ENCODE measurements at places on chromosomes 5 and 9.
A peak's percentile ranks its signal among the peaks of the same experiment; 100 is the strongest.

DNA sequence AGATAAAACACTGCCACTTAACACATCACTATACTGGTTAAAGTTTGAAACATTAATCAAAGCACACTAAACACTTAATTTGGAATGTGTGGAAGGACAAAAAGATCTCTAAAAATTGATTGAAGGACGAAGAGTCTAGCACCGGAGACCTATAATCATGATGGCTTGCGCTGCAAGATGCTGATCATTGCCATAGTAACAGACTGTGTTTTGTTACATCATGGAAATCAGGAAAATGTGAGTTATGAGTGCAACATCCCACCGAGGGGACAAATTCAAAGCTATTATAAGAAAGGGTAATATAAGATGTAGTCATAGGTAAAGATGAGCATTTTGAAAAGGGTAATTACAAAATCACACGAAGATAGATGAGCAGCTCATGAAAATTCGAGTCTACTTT, 278.8 kb upstream of the CTNND2 start:
- no peak for DNase-seq

GRCh38 chr5:52685566-52685965, 102.2 kb upstream of the ITGA1 start:
- no peak for DNase-seq

DNA sequence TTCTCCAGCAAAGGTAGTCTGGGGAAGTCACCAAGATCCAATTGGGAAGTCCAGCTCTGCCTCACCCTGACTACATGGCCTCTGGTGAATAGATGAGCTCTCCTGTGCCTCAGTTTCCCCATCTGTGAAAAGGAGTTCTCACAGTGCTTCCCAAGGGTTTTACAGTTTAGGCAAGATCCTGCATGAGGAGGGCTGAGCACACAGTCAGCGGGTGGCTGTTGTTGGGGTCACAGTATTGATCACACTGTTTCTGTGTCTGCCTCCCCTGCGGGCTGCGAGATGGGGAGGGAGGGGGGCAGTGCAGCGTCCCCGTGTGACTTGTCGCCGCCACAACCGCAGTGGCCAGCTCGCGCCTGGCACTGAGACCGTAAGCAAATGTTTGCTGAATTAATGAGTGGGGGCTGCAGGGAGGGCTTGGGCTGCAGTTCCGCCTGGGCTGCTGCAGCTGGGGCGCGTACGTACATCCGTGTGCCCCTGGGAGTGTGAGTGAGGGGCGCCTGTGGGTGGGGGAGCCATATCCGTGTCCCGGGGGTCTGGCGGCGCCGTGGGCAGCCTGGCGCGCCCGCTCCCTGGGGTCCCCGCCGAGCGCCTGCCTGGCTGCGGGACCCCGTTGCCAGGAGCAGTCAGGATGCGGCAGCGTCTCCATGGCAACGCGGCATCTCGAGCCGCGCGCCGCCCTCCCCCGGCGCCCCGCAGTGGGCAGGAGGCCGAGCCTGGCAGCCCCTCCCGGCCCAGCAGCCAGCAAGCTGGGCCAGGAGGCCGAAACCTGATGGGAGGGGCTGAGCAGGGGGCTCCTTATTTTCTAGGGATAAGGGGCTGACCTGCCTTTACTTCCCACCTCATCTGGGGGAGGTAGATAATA, 31.4 kb upstream of the PSD2 start:
- no peak for DNase-seq

GRCh38 chr9:14939378-14939777, 29.1 kb upstream of the FREM1 start:
- DNase-seq = no peak

GRCh38 chr5:167248257-167248656, 1043.2 kb upstream of the WWC1 start:
- DNase-seq = no peak

DNA sequence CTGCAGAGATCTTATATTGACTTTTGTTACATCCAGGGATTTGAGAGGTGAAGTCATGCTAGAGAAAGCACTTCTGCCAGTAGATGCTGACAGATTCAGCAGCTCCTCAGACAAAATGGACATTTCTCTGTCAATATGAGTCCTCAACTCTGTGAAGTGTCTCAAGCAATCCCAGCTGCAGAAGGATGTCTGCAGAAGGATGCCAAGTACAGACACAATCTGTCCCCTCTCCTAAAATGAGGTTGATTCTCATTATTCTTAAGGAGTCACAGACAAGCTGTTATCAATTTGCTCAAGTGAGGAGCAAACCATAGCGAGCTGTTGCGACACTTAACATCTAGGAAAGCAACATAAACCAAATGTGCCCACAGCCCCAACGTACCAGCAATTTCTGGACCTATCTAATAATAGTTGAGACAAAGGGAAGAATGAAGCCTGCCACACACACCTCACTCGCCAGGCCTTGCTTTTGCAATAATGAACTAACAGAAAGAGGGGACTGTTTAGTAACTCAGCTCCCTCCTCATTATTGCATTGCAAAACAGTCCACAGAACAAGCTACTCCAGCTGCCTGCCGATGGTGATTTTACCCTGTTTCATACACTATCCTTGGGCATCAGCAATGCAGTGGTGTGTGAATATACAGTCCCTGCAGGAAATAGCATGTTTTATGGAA, 364.2 kb upstream of the PDE4D start:
- DNase-seq = no peak

- no peak for DNase-seq
Measured at GRCh38 chr5:168693883-168694282, 114.7 kb upstream of the PANK3 start.

GRCh38 chr5:107893642-107894041, 222.9 kb upstream of the EFNA5 start:
- DNase-seq = no peak

DNA sequence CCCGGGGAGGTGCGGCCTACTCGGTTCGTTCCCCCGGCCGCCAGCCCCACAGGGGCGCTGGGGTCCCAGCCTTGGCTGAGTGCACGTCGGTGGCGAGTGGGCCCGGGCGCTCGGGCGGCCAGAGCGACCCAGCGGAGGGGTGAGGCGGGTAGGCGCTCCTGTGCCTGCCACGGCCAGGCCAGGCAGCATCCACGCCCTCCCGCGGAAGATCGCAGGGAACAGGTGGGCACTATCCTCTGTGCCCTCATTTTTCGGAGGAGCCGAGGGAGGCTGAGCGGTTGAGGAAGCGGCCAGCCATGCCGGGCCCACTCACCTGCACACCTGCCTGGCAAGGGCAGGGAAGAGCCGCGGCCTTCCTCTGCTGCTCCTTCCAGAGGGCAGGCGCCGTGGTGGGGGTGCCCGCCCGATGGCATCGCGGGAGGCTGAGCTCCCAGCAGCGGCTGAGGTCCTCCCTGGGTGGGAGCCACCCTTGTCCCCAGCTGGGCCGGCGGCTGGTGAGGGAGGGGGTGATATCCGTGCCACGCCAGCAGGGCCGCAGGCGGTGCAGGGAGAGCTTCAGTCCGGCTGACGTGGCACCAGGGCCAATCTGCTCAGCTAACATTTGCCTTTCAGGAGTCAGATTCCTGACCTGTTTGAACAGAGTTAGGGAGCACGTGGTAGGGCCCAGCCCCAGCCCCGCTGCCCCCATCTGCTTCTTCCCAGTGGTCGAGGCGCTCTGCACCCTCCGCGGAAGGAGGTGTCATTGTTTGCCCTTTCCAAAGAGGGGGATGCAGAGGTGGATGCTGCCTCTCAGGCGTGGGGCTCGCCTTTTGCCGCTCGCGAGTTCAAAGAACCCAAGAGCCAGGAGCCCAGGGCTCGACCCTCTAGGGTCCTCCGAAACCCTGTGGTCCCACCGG, 1.6 kb upstream of the SEC16A start:
- DNase-seq = no peak

- no peak for DNase-seq
Measured at GRCh38 chr5:68419637-68420452, 204.3 kb downstream of the PIK3R1 start.

GRCh38 chr5:17157294-17157693, 60.1 kb upstream of the BASP1 start:
- no peak for DNase-seq

DNA sequence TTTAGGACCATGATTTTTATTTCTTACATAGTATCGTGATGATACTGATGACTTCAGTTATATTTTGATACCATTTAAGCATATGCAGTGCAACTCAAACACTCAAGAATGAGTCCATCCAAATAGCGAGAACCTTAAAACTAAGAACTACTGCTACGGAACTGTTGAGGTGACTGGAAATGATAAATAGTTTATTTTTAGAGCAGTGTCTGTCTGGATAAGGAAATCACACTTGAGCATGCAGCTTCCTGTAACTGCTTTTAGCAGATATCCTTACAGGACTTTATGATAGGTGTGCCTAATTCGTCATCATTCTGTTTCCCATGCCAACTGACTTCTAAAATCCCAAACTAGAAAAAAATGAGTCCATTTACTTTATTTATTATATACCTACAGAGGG, 85.5 kb downstream of the ADGRV1 start:
- no peak for DNase-seq

DNA sequence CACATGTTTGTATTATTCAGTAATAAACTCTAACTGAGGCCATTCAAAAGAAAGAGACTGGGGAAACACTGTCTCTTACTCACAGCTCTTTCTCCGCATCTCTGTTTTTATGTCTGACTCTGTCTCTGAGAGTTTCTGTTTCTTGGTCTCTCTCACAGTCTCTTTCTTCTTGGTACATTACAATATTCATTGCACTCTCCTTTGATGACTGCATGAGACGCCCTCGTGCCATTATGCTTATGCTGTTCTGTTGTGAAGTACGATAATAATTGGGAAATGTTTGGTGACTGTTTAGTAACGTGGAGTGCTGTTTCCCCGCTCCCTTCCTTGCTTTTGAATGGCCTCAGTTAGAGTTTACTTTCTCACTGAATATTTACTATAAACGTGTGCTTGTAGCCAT, 25.3 kb upstream of the TLX3 start:
- DNase-seq = no peak

- no peak for DNase-seq
Measured at GRCh38 chr9:109969011-109969410, 189.0 kb downstream of the PALM2AKAP2 start.

DNA sequence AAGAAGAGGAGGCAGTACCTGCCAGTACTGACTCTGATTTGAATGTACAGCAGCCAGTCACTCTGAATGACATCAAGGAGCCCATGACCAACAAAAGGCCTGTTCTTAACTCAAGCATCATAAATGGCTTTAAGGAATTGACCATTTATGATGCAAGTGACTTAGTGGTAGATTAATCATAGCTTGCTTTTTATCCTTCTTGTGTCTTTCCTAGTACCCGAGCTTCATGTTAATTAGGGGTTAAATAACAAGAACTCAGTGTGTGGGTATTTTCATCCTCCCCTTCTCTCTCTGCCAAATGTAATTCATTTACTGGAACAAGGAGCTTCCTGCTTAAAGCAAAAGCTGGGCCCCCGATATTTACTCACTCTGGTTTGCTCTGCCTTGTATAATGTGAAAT, 146.5 kb downstream of the UNC13B start:
- DNase-seq = no peak

GRCh38 chr5:133581918-133582317, 30.4 kb downstream of the FSTL4 start:
- DNase-seq = no peak

GRCh38 chr5:173497685-173498084, 118.8 kb downstream of the BOD1 start:
- no peak for DNase-seq

GRCh38 chr5:147190331-147190730, 44.5 kb upstream of the STK32A start:
- no peak for DNase-seq

GRCh38 chr9:121494192-121494591, 5.5 kb downstream of the GGTA1 start:
- DNase-seq = peak; percentile 37

- DNase-seq = no peak
Measured at GRCh38 chr9:91155746-91156376, 205.9 kb downstream of the AUH start.

DNA sequence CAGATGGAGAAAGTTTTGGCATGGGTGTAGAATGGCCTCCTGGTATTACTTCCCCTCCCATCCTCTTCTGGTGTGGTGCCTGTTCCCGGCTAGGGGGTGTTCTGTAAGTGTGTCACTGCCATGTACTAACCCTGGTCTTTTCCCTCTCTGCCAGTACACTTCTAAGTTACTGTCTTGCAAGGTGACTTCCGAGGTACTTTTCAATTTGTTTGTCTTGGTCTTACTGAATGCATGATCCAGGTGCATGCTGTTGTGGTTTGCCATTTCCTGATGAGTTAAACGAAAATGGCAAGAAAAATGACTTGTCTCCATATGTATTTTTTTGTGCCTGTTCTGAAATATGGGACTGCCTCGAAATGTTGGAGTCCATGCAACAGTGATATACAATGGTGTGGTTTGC, 46.0 kb downstream of the C9orf152 start:
- DNase-seq = no peak

DNA sequence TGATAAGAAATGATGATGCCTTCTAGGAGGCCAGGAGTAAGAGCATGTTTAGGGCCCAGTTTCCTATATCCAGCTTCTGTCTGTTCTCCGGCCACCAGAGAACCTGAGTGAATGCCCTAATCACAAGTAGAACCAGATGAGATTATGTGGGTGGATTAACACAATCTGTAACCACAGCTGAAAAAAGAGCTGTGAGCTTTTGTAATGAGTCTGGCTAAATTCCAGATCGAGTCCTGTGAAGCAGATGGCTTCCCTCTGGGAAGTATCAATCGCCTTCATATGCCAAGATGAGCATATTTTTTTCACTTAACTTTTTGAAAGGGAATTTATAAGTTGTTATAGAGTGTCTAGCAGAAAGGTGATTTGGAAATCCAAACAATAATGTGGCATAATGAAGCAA, 99.8 kb downstream of the NNT start:
- DNase-seq = no peak

DNA sequence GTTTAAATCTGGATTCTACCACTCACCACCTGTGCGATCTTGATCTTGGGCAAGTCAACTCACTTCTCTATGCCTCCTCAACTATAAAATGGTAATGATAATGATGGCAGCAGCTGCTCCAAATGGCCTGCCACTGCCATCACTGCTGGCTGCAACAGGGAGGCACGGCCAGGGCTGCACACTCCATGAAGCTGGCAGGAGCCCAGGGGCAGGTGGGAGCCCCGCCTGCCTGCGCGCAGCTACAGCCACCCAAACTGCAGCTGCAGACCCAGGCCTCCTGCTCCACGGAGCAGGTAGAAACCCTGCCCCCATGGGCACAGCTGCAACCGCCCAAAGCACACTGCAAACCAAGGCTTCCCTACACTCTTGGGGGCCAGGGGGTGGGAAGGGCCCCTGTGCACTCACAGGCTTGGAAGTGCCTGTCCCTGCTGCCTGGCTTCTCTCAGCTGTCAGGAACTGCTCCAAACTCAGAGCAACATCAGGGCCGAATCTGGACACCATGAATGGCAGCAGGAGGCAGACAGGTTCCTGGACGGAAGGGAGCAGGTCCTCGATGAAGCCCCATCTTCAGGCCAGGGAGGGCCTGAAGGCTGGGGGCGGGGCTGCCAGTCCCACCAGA, 57.6 kb downstream of the PRELID2 start:
- no peak for DNase-seq

- no peak for DNase-seq
Measured at GRCh38 chr9:123807251-123807650, 122.7 kb downstream of the DENND1A start.

- peak; percentile 34 for DNase-seq
Measured at GRCh38 chr5:146068977-146069779, 36.2 kb downstream of the PLAC8L1 start.

Data from GM13976 (cell line).